ENCODE measurements at places on chromosomes 5 and 9. TPM values are rescaled to one million over a fixed set of nuclear protein-coding genes. Genes with fewer than 3 reads are reported as not detected.

CDO1 gene
- not detected for total RNA-seq

OTP gene
- total RNA-seq, result not detected

SLC45A2 gene
- total RNA-seq, result not detected

- no peaks in the 10 kb centered on the region for H3K4me1 ChIP-seq
- no peak overlapping the region for H3K27ac ChIP-seq
- no peak for DNase-seq
- H3K36me3 ChIP-seq, result no peaks in the 10 kb centered on the region
These were observed 212.0 kb upstream of the KIF2A start for GRCh38 chr5:62093976-62094375.

DNA sequence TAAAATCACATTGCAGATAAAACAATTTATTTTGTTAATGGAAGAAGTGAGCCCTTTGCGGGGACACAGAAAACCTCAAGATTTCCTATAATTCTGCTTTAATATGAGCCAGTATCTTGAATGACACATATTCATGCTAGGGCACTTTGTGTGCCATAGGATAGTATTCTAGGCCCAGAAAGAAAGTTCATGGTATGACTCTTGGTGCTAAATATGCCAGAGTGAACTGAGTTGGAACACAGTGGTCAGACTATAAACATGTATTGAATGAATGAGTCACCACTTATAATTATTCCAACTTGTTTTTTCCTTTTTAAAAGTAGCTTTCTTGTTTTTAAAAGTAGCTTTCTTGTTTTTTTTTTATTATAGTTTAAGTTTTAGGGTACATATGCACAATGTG lies 46.0 kb downstream of the ADAMTS19 start:
- H3K4me3 ChIP-seq, result no peak overlapping the region
- H3K4me1 ChIP-seq, result no peaks in the 10 kb centered on the region
- no peaks in the 10 kb centered on the region for H3K27me3 ChIP-seq
- DNase-seq, result no peak
- H3K27ac ChIP-seq, result no peak overlapping the region

DNA sequence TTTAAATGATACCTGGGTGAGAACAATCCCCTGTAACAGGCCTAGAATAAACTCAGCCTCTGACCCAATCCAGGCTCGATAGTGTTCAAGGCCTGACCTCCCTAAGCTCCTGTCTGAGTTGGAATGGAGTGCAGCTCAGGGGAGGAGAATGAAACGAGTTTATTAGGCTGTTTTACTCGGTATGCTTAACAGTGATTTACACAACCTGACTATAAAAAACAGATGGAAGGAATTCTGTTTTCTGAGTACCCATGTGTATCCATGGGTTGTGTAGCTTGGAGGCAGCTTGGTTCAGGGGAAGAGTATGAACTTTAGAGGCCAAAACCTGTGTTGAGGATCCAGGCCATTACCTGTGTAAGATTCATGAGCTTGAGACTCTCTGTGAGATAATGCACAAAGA lies 67.8 kb downstream of the PCSK5 start:
- peaks cover 15% of the 10 kb centered on the region for H3K4me1 ChIP-seq
- H3K4me3 ChIP-seq, result no peak overlapping the region
- no peaks in the 10 kb centered on the region for H3K36me3 ChIP-seq
- DNase-seq, result no peak

DNA sequence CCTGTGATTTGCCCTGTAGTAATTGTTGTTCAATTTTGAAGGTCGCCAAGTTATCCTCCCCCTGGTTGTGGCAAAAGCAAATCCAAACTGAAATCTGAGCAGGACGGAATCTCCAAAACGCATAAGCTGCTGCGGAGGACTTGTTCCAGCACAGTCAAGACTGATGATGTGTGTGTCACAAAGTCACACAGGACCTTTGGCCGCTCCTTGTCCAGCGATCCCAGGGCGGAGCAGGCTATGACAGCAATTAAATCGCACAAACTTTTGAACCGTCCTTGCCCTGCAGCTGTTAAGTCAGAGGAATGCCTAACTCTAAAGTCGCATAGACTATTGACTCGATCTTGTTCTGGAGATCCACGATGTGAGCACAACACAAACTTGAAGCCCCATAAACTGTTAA lies 128.4 kb downstream of the PARP8 start:
- H3K27ac ChIP-seq, result no peak overlapping the region
- no peaks in the 10 kb centered on the region for H3K4me1 ChIP-seq
- no peaks in the 10 kb centered on the region for H3K27me3 ChIP-seq
- H3K4me3 ChIP-seq, result no peak overlapping the region
- peaks cover 36% of the 10 kb centered on the region for H3K36me3 ChIP-seq
- DNase-seq, result no peak

Measured in CD8-positive, alpha-beta memory T cell (primary cell).